Type B pancreatic cell (in vitro differentiated cells): ENCODE measurements at places on chromosomes 5 and 9. TPM values are rescaled to one million over a fixed set of nuclear protein-coding genes. Genes with fewer than 3 reads are reported as not detected.
A peak's percentile ranks its signal among the peaks of the same experiment; 100 is the strongest.

DNA sequence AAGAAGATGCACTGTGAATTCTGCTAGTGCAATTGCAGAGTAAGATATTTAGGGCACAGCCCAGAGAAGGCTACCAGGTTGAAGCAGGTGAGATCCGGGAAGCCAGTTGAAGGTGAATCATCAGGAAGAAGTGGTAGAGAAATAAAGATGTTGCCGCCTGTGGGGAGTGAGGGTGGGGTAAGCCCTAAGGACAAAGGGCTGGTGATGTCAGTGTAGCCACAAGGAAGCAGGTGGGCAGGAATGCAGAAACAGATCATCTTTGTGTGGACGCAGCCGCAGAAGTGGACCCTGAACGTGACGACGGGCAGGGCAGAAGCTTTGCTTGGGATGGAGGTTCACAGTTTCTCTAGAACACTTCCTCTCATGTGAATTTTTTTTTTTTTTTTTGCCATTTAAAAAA lies 164.2 kb downstream of the ACTL7B start:
- no peak for DNase-seq

The SPATA31E1 gene
- not detected in 2 replicates for total RNA-seq

DNA sequence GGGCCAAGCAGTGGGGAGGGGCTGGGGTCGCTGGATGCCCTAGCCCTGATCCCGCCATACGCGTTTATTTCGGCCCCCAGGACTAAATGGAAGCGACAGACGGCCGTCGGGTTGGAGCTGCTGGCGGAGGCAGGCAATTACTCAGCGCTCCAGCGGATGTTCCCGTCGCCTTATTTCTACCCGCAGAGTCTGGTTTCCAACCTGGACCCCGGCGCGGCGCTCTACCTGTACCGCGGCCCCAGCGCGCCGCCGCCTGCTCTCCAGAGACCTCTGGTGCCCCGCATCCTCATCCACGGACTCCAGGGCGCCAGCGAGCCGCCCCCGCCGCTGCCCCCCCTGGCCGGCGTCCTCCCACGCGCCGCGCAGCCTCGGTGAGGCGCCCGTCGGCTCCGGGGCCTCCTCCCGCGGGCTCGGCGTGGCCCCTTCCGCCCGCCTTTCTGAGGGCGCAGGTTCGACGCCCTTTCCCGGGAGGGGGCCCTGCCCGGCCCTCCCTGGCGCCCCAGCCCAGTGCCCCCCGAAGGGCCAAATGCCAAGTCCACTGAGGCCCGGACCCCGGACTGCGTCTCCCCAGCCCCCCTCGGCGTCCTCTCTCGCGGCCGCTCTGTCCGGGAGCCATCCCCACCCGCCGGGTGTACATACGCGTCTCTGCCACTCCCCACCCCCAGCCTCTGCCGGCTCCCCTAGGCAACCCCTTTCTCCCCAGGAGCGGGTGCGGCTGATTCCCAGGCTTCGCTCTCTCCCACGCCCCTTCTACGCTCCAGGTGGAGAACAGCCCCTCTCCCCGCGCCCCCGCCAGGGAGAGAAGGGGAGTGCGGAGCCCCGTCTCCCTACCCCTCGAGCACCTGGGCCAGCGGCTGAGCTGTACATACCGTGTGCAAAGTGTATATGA lies 7.0 kb downstream of the BARHL1 start:
- DNase-seq: no peak

DNA sequence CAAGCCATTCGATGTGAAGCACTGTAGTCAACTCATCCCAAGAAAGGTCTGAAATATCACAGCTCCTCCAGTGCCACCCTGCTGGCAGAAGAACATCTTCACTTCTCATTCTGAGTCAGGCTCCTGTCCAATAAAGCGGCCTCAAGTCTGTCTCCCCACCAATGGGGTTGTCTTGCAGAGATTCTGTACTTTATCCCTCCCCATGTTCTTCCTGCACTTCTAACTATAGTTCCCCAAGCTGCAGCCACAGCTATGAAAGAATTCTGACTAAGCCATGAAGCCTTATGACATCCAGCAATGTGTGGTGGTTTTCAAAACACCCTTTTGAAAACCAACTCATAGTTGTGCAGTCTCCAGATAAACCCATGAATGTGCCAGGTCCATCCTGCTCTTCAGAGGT lies 6.8 kb downstream of the MACROH2A1 start:
- DNase-seq: no peak

- no peak for DNase-seq
Observed at GRCh38 chr9:89536145-89536574, 38.2 kb upstream of the SEMA4D start.

- DNase-seq: no peak
Observed at GRCh38 chr5:14588145-14588544, 6.6 kb downstream of the OTULINL start.

DNA sequence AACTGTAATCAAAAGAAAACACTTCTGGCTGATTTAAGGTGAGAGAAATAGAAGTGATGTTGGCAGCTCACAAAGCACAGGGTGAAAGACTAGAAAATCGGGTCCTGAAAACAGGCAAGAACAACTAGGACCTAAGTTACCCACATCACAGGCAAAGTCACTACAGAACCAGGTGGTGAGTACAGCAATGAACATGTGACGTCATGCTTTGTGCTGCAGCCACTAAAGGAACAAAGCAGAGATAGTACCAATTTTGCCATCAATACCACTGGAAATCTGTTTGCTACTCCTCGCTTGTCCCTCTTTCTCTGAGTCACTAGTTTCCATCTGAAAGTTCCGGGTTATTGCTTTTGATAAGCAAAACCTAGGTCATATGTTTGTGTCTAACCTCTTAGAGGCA lies 326.7 kb downstream of the GABRB2 start:
- no peak for DNase-seq

The RNF180 gene
- total RNA-seq: 3.9 and 4.0 TPM in 2 replicates

GRCh38 chr5:115600766-115601165 lies 1.5 kb downstream of the TICAM2 start:
- DNase-seq: no peak

GRCh38 chr5:41772785-41773442 lies 97.3 kb downstream of the OXCT1 start:
- DNase-seq: no peak

The PDZD2 gene
- total RNA-seq: 4.3 and 6.0 TPM in 2 replicates

- DNase-seq: no peak
Observed at GRCh38 chr5:19902316-19902934, 85.6 kb downstream of the CDH18 start.

The EQTN gene
- 1.1 TPM in 1 of 2 replicates, not detected in the other for total RNA-seq

GRCh38 chr5:86070719-86071118 lies 547.0 kb upstream of the COX7C start:
- no peak for DNase-seq

The PFN3 gene
- total RNA-seq: not detected in 2 replicates

The NEURL1B gene
- total RNA-seq: 6.2 and 7.6 TPM in 2 replicates

DNA sequence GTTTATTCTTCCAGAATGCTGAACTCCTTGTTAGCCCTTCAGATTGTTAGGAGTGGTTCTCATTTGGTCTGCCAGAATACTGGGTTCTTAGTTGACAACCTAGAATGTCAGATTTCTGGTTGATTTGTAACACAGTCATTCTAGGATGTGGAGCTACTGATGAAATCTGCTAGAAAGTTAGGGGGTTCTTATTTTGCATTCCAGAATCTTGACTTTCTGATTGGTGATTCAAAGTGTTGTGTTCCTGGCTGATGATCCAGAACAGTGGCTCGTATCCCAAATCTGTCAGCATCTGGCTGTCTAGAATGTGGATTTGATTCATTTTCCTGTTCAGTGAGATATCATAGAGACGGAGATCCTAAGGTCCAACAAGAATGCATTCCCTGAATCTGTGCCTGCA lies 21.9 kb downstream of the PTGS1 start:
- DNase-seq: no peak

GRCh38 chr9:14640967-14641366 lies 52.3 kb downstream of the ZDHHC21 start:
- DNase-seq: no peak

DNA sequence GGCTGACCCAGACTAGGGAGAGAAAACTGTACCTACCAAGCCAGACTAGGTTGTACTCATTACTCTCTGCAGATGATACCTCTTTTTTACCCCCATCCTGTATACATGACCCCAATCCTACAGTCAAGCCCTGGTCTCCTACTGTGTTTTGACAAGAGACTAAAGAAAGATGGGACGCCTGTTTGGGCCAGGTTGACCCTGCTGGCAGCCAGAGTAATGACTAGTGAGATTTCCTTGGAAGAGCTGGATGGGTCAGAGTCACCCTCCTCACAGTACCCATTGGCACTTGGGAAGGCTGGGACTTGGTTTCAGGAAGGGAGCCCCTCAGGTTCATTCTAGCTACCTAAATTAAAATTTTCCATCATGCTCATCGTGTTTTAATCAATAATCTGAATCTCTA lies 89.7 kb upstream of the NR4A3 start:
- DNase-seq: no peak

DNA sequence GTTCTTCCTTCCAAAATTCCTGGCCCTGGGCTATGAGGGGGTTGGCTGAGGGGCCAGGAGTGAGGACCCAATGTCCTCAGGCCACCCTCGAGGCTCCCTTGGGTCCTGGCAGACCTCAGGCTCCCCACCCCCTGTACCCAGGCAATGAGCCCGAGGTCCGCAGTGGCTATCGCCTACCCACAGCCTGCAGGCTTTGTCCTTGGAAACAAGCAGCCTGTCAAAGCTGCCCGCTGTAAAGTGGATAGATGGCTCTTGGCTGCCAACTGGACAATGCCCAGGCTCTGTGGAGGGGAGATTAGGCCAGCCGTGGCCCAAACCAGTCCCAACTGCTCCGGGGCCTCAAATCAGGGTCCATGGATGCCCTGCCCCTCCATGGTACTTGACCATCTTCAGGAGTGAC lies 2.2 kb upstream of the ADGRD2 start:
- DNase-seq: no peak

GRCh38 chr9:134783699-134784039 lies 96.9 kb upstream of the FCN2 start:
- no peak for DNase-seq

DNA sequence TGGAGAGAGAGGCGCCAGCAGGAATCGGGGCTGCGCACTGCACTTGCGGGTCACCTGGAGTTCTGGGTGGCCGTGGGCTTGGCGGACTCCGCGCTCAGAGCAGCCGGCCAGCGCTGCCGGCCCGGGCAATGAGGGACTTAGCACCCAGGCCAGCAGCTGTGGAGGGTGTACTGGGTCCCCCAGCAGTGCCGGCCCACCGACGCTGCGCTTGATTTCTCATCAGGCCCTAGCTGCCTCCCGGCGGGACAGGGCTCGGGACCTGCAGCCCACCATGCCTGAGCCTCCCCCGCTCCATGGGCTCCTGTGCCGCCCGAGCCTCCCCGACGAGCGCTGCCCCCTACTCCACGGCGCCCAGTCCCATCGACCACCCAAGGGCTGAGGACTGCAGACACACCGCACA lies 325.6 kb downstream of the ACTL7B start:
- DNase-seq: no peak

- peak; percentile 80 for DNase-seq
Observed at GRCh38 chr5:172932313-172933017, 26.8 kb upstream of the RPL26L1 start.

The TAF11L10 gene
- not detected in 2 replicates for total RNA-seq

The STRBP gene
- 51.1 and 56.7 TPM in 2 replicates for total RNA-seq

GRCh38 chr9:129525656-129526196 lies 95.2 kb downstream of the C9orf50 start:
- no peak for DNase-seq

DNA sequence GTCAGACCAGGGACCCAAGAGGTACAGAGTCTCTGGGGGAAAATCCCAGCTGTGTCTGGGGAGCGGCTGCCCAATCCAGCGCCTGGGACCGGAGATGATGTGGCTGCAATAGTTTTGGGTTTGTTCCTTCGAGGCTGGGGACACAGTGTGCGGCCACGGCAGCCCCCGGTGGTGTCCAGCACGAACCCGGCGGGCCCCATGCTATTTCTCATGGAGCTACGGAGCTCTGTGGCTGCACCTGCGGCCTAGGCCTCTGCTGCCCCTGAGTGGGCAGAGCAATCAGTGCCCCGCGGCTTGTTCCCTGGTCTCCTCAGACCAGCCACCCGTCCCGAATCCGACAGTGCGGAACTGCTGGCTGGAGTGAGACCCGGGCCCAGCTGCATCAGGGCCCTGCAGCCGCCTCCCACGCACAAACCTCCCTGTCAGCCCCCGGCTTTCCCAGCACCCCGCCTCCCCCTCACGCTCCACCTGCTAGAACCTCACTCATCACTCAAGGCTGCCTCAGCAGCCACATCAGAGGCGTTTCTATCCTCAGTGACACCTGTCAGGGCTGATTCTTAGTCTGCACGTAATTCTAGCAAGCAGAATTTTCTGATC lies 29.0 kb downstream of the SARDH start:
- no peak for DNase-seq

- DNase-seq: no peak
Observed at GRCh38 chr9:113495526-113495925, 32.0 kb downstream of the RGS3 start.

The FGF10 gene
- 1.5 and 9.8 TPM in 2 replicates for total RNA-seq

DNA sequence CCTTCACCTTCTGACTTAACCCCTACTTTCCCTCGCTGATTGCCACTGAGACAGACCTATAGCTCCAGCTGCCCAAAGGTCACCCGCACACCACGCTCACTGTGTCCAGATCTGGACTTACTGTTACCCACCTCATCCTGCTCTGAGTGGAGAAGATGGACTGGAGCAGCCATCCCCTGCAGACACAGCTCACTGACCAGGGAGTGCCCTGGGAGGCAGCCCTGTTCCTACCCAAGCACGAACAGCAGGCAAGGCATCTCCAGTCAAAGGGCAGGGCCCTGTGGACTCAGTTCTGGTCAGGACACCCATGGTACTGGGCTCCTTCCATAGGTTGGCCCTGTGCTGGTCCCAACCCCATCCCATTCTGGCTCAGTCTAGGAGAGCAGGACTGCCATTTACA lies 9.5 kb upstream of the BARX1 start:
- no peak for DNase-seq

- no peak for DNase-seq
Observed at GRCh38 chr5:77972469-77973252, 196.5 kb upstream of the TBCA start.

DNA sequence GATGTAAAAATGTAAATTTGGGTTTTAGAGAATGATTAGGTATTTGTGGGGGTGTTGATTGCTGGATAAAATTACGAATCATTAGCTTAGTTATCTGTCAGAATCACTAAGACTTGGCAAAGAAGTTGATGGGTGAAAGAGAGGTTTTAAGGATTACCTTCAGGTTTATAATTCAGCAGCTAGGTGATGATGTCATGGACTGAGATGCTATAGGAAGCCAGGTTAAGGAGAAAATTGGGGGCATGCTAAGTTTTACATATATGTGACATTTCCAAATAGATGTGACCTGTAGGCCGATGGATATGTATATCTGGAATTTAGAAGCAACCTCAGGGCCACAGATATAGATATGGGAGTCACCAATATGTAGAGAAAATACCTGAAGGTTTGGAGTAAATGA lies 228.0 kb downstream of the FER start:
- DNase-seq: no peak

The TRIM14 gene
- total RNA-seq: 9.9 and 18.8 TPM in 2 replicates

The PPP3R2 gene
- total RNA-seq: 0.07 and 0.22 TPM in 2 replicates

DNA sequence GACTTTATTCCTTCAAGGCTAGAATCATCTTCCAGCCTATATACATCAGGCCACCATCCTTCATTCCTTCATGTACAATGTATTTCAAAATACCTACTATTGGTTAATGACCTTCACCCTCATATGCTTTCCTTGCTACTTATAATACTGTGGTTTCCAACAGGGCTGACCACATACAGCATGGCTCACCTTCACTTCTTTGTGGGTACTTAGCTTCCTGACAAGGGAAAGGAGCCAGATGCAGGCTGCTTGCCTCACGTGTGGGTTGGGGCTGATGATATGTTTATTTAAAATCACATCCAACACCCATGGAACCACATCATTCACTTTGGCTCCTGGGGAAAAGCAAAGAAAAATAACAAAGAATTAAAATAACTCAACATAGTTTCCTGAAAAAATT lies 63.9 kb upstream of the OR2K2 start:
- no peak for DNase-seq
